NCI-H187 (cell line): ENCODE measurements at places on chromosomes 5 and 9.

DNA sequence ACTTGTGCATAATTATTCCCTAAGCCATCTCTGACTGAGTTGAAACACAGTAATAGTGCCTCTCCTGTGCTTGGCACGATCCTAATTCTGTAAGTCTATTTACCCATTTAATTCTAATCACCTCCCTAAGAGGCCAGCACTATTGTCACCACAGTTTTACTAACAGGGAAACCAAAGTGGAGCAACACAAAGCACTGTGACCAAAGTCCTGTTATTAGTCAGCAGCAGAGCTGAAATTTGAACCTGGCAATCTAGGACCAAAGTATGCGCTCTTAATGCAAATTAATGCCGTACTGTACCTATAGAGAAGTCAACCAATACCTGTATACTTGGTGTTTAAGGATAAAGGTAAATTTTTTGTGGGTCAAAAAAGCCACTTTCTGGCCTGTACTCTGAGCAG is 77.1 kb upstream of the CNTLN start:
- DNase-seq: no peak

GRCh38 chr9:129863059-129863690 is 27.9 kb downstream of the USP20 start:
- no peak for DNase-seq

- no peak for DNase-seq
These were observed 18.6 kb downstream of the ARPC5L start for GRCh38 chr9:124880501-124880900.

DNA sequence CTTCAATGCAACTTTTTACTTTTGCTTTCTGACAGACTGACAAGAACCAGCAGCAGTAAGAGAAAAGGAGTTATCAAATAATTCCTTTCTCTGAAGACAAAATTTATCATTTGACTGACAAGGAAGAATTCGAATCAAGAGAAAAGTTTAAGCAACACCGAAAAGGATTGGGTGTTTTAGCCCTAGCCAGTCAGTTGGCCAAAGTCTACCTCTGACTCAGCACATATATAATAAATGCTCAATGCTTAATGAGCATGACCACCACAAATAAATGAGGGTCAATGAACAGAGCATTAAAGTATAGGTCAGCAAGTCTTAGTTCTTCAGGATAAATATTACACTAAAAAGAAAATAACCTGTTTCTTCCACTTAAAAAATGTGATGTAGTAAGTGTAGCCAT is 1603.5 kb upstream of the C9orf72 start:
- DNase-seq: no peak

DNA sequence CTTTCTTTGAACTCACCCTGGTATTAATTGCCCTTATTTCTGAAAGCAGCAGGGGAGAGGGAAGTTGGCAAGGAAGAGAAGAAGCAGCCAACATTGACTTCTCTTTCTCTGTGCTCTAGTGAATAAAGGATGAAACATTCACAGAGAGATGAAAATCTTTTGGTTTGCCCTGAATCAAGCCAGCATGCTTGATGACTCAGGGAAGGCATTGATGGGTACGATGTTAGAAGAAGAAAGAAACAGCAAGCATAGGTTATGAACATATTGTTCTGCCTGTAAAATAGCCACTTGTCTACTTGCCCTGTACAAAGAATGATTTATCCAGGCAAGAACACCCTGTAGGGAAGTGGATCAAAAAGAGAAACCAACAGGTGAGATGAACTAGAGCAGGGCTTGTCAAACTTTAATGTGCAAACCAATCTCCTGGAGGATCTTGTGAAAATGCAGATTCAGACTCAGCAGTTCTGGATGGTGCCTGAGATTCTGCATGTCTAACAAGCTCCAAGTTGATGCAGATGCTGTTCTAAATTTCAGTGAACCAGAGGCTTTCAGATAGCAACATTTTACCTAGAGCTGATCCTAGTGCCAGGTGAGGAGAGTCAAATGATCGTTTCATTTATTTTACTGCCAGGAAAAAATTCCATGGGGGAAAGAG is 586.6 kb upstream of the TLE4 start:
- no peak for DNase-seq

- no peak for DNase-seq
These were observed 164.8 kb upstream of the VCAN start for GRCh38 chr5:83306572-83307241.

- no peak for DNase-seq
These were observed 293.0 kb downstream of the ZNF608 start for GRCh38 chr5:124453221-124454051.

DNA sequence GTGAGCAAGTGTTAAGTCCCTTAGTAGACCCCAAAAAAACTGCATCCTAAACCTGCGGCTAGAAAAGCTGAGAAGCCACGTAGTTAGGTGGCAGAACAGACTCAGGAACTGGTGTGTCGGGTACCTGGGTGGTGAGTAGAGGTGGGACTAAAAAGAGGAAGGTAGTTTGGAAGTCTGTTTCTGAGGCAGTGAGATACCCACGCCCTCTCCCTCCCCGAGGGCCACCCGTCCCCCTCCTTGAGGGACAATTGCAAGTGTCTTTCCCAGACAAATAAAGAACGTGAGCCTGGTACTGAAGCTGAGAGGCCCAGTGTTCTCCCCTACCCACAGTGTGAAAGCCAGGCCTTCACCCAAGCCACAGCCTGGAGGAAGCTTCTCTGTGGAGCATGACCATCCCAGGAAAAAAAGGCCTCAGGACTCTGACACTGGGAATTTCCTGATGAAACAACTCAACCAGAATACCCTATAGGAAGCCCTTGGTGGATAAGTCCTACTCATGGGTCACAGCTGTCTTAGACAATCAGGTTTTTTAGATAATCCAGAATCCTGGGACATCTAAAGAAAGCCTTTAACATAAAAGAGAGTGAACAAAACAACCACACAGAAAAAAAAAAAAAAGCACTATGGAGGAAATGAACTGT is 7.0 kb upstream of the CD74 start:
- DNase-seq: no peak

- DNase-seq: no peak
These were observed 8.0 kb upstream of the HABP4 start for GRCh38 chr9:96441798-96442445.

DNA sequence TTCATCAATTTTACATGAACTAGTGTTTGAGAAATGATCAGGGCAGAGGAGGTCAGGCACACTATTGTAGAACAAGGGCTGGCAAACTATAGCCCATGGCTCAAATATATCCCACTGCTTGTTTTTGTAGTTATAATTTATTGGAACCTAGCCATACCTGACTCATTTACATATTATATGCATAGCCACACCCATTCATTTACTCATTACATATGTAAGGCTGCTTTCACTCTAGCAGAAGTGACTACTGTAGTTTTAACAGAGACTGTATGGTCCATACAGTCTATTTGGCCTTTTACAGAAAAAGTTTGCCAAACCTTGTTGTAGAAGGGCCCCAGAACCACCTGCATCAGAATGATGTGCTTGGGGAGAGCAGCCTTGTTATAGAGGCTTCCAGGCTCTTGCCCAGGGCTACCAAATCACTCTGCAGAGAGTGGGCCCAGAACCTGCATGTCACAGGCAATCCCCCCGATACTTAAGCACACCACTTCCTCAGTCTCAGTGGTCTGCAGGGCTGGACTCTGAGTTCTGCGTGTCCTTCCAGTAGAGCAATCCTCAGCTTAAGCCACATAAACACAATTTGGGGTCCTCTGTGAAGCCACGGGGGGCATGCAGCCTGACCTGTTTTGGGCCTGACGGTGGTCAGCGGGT is 6.7 kb downstream of the ANKS6 start:
- DNase-seq: no peak
